Right renal pelvis (tissue), 4 donors: ENCODE measurements at places on chromosomes 1 and 21. TPM values are rescaled to one million over a fixed set of nuclear protein-coding genes. Genes with fewer than 3 reads are reported as not detected.
A peak's percentile ranks its signal among the peaks of the same experiment; 100 is the strongest.

The OR2T2 gene
- polyA plus RNA-seq = not detected

The LRRC38 gene
- polyA plus RNA-seq = not detected

The FYB2 gene
- polyA plus RNA-seq = 1.2 TPM

The IRF6 gene
- 23.7 TPM for polyA plus RNA-seq

The GABRD gene
- 1.3 TPM for polyA plus RNA-seq

The CALML6 gene
- polyA plus RNA-seq = 0.46 TPM

The COL6A2 gene
- polyA plus RNA-seq = 215 TPM

The OLIG2 gene
- polyA plus RNA-seq = not detected

The CLDN19 gene
- polyA plus RNA-seq = 111 TPM

DNA sequence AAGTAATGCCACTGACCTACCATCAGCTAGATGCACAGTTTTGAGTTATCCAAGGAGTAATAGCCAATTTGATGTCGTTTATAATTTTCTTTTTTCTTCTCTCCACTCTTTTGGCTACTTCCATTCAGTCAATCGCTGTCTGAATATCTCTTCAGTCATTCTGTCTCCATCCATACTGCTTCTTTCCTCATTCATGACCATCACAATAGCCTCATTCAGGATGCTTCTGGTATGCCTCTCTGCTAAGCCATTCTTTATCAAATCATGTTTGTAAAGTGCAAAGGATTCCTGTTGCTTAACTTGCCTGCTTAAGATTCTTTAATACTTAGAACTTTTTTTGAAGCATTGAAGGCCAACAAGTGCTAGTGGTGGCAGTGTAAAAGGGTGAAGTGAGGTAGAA lies 20.2 kb downstream of the TYW3 start:
- no peak for DNase-seq

GRCh38 chr1:5067246-5067645 lies 412.8 kb downstream of the AJAP1 start:
- DNase-seq = no peak

GRCh38 chr21:14092834-14093560 lies 117.8 kb downstream of the LIPI start:
- DNase-seq = no peak

DNA sequence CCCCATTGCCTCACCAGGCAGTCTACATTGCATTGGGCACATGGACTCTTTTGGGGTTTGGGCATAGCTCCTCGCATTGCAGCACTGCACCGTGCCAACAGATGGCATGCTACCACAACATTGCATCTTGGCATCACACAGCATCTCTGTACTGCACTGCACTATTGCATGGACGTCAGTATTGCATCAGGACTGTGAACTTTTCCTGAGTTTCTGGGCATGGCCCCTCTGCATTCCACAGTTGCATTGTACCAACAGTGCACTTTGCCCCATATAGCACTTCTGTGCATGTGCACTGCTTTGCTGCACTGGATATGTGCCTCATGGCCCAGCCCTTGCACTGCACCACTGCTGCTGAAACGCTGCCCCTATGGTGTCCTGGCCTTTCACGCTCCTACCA lies 9.6 kb downstream of the PTPRU start:
- DNase-seq = no peak

DNA sequence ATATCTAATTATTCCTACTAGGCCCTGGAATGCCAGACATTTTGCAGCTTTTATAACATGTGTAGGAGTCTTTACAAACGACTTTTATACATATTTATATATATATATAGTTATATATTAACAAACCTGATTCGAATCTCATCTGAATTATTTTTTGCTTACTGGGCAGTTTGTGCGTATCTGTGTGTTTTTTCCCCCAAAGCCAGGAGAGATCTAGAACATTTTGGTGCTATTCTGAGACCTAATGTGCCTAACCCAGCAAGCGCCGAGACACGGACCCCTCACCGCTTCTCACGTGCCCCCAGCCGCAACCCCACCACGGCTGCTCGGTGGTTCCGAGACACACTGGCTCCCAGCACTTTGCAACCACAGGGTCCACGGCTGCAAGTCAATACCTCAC lies 54.8 kb downstream of the CASZ1 start:
- DNase-seq = no peak

- no peak for DNase-seq
These were observed 16.1 kb upstream of the FCAMR start for GRCh38 chr1:206986402-206986801.

- DNase-seq = no peak
These were observed 148.3 kb downstream of the ACTL8 start for GRCh38 chr1:17903386-17903785.

DNA sequence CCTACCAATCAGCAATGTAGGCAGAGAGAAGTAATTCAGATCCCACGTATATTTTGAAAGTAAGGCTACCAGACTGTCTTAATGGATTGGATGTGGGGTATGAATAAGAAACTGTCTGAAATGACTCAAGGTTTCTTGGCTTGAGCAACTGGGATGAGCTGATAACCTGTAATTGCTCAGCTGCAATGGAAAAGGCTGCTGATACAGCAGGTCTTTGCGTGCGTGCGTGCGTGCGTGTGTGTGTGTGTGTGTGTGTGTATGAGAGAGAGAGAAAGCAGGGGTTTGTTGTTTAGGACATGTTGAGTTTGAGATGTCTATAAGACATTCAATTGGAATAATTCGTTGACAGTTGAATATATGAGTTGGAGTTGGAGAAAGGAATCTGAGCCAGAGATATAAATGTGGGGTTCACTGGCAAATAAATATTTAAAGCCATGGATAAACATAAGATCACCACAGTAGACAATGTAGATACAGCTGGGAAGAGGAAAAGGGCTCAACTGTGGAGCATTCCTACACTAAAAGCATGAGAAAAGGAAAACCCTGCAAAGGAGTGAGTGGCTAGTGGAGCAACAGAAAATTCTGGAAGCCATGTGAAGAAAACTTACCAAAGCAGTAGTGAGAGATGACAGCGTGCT lies 72.9 kb downstream of the UCHL5 start:
- no peak for DNase-seq

DNA sequence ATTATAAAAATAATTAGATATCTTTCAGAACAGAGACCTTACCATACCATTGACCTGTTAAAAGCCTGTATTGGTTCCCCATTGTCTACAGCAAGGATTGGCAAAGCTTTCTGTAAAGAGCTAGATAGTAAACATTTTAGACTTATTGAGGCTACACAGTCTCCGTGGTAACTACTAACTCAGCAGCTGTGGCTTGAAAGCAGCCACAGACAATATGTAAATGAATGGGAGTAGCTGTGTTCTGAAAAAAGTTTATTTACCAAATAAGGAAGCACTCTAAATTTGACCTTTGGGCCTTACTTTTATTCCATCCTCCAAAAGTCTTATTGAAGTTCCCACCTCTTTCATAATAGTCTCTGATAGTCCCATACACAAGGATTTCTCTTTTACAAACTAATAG lies 39.7 kb downstream of the NUP210L start:
- no peak for DNase-seq

GRCh38 chr1:47870946-47871676 lies 126.1 kb downstream of the TRABD2B start:
- DNase-seq = peak; percentile 33

GRCh38 chr1:107867422-107867821 lies 97.6 kb downstream of the VAV3 start:
- no peak for DNase-seq

DNA sequence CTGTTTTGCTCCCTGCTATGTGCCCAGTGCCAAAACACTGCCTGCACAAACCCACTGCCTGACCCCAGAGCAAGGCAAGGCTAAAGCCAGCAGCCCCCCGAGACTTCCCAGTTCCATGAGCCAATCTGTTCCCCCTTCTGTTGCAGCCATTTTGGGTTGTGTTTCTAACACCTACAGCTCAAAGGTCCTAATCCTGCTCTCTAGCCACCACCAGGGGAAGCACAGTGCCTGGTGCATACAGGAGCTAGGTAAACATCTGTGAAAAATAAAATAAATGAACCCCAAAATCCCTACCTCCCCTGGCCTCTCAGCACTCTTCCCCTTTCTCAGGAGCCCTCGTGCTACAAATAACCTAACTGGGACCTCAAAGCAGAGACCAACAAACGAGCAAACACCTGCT lies 190.2 kb downstream of the MATN1 start:
- no peak for DNase-seq

DNA sequence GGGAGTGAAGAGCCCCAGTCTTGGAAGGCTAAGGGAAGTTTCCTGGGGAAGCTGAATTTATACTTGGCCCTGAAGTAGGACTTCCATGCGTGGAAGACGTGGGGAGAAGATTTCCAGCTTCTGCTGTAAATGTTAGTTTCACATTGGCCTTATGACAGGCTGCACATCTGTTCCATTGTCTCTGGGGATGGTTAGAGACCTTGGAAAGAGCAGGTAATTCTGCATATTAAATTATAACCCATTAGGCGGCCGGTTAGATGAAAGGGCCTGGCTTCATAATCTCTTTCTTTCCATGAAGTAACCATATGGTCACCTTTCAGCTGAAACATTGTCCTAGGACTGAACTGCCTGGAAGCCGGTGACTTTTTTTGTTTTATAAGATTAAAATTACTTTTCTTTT lies 37.5 kb downstream of the DPT start:
- DNase-seq = no peak

GRCh38 chr21:25872271-25872670 lies 137.5 kb downstream of the GABPA start:
- no peak for DNase-seq

DNA sequence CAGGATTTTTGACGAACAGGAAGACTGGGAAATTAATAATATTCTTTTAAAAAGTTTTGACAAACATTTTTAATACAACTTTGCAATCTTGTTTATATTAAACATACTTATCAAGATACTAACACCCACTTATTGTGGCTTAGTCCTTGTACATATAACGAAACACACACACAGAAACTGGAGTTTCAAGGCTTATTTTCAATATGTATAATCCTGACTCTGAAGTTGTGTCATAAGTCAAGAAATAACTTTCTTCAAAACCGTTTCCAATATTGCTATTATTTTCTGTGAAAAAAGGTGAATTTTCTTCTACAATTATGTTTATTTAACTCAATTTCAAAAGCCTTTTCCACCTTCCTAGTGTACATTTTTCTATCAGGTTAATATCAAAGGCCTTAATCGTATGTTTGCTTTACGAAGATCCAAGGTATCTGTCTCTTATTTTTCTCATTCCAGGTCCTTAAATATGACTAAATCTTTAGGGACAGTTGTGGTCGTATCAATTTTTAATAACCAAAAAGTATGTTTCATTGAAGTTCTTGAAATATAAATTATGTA lies 1.8 kb downstream of the CDKN2C start:
- DNase-seq = no peak

DNA sequence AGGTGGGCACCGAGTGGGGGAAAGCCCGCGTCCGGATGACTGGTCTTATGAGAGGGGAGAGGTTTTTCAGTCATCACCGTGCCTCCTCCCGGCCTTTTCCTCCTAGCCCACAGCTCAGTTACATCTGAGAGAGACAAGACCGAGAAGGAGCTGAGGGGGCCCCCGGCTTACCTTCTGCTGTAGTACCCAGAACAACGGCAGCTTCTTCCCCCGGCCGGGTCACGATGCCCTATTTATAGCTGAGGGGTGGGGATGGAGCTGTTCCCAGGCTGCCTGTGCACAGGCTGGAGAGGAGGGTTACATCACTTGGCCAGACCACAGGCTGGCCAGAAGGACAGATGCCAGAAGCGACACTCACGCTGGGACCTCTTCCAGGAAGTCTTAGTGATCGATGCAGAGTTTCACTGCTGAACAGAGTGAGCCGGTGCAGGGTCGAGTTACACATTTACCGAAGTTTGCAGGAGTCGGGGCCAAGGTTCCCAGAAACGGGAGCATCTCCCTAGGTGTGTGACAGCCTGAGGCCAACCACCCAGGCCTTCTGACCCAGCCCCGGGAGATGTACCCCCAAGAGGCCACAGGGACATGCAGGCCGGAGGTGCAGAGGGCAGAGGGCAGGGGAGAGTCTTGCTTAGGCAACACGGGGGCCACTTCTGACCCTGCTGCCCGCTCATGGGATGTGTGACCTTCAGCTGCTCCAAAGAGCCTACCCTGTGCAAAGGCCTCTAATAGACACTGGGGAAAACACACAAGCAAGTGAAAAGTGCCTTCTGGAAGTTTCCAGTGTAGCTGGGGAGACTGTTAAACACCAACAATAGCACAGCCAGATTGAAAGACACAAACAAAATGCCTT lies at the start of gene AGT:
Gene AGT (minus strand): TSS at position 208 of the 850 bp plus-strand sequence. CDS start 3,299 bp downstream, outside the sequence.
- no peak for DNase-seq

- DNase-seq = no peak
These were observed 84.7 kb upstream of the HIVEP3 start for GRCh38 chr1:42003433-42003832.

DNA sequence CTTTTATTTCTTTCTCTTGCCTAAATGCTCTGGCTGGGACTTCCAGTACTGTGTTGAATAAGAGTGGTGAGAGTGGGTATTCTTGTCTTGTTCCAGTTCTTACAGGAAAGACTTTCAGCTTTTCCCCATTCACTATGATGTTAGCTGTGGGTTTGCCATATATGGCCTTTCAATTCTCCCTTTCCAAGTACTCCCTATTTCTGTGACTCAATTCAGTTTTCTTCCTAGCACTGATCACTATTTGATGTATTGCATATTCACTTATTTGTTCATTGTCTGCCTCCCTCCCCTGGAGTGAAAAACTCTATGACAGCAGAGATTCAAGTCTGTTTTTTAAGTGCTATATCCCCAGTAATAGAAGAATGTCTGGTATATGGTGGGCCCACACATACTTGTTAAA lies 618.2 kb upstream of the CAMK1G start:
- no peak for DNase-seq

- DNase-seq = no peak
These were observed 3.8 kb downstream of the NFIA start for GRCh38 chr1:61085983-61086644.

DNA sequence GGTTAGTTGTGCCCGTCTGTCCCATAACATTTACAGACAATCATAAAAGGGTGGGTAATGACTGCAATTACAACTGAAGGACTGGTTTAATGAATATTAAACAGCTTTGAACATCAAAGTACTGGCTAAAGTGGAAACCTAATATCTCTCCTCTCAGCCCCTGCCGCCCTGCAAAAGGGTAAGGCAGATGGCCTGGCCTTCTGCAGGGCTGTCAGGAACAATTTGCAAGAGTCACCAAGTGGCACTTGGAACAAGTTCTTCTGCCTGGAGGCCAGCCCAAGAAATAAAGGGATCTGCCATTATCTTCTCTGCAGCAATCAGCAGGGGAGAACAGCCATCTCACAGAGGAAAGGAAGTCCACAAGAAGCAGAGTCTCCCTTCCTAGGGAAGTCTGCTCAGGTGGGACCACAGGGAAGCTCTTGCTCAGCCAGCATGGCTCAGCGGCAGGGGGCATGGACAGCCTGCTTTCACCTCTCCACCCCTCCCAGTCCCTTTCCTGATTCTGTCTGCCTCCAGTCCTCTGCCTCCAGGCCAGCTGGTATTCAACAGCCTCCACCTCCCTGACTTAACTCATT lies 96.1 kb downstream of the TRABD2B start:
- DNase-seq = no peak

- no peak for DNase-seq
These were observed 12.5 kb upstream of the PEF1 start for GRCh38 chr1:31657020-31657804.

- no peak for DNase-seq
These were observed 36.9 kb upstream of the HHAT start for GRCh38 chr1:210291786-210292230.

- DNase-seq = no peak
These were observed 68.8 kb upstream of the C1orf174 start for GRCh38 chr1:3968851-3969250.

GRCh38 chr1:230705289-230706019 lies 8.5 kb downstream of the AGT start:
- DNase-seq = no peak

- DNase-seq = no peak
These were observed 25.3 kb upstream of the LRRC8B start for GRCh38 chr1:89499320-89499719.

GRCh38 chr1:64242895-64243756 lies 39.7 kb downstream of the UBE2U start:
- no peak for DNase-seq
